ENCODE measurements at places on chromosomes 13 and 19.

DNA sequence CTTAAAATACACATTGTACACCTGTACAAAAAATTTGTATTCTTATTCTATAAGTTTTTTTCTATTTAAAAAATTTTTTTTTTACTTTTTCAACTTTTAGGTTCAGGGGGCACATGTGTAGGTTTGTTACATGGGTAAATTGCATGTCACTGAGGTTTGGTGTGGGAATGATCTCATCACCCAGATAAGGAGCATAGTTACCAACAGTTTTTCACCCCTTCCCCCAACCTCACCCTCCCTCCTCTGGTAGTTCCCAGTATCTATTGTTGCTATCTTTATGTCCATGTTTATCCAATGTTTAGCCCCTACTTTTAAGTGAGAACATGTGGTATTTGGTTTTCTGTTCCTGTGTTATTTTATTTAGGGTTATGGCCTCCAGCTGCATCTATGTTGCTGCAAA lies 89.9 kb downstream of the CDK8 start:
- DNase-seq: no peak

GRCh38 chr19:6279620-6279930 lies 200 bp downstream of the MLLT1 start:
- no peak for DNase-seq

GRCh38 chr13:90751026-90751425 lies 596.5 kb upstream of the MIR17HG start:
- DNase-seq: no peak

DNA sequence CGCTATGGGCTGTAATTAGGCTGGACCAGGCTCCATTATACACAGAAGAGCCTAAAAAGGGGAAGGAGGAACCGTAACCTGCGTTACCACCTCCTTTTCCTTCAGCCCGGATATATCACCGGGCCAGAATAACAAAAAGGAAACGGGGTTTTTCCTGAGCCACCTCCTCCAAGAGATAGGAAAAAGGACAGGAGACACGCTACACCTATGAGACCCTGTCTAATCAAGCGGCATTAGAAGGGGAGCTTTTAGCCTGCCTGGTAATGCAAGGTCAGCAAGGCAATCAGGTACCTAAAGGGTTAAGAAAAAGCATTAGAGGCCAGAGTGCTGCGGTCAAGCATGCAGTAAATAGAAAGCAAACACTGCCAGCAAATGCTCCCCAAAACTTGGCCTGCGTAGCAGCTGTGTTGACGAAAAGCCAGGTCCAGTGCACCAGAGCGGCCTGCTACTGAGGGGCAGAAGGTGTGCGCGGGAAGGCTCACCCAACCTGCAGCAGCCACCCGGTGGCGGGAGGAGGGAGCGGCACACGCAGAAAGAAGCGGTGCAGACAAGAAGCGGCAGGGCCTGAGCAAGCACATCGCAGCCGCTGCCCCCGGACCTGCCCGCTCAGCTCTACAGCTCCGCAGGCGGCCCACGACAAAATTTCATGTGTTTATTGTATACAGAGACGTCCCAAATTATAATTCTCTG lies 1466.1 kb downstream of the UQCRFS1 start:
- peak; percentile 30 for DNase-seq

DNA sequence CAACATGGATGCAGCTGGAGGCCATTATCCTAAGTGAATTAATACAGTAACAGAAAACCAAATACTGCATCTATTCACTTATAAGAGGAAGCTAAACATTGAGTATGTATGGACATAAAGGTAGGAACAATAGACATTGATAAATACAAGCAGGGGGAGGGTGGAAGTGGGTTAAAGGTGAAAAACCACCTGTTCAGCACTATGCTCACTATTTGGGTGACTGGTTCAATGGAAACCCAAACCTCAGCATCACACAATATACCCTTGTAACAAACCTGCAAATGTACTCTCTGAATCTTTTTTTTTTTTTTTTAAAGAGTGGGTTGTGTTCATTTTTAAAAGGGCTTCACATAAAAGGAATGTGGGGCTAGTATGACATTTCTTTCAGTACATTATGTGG lies 26.9 kb upstream of the CPB2 start:
- no peak for DNase-seq

- no peak for DNase-seq
Measured at GRCh38 chr13:98108341-98108740, 34.6 kb upstream of the FARP1 start.

DNA sequence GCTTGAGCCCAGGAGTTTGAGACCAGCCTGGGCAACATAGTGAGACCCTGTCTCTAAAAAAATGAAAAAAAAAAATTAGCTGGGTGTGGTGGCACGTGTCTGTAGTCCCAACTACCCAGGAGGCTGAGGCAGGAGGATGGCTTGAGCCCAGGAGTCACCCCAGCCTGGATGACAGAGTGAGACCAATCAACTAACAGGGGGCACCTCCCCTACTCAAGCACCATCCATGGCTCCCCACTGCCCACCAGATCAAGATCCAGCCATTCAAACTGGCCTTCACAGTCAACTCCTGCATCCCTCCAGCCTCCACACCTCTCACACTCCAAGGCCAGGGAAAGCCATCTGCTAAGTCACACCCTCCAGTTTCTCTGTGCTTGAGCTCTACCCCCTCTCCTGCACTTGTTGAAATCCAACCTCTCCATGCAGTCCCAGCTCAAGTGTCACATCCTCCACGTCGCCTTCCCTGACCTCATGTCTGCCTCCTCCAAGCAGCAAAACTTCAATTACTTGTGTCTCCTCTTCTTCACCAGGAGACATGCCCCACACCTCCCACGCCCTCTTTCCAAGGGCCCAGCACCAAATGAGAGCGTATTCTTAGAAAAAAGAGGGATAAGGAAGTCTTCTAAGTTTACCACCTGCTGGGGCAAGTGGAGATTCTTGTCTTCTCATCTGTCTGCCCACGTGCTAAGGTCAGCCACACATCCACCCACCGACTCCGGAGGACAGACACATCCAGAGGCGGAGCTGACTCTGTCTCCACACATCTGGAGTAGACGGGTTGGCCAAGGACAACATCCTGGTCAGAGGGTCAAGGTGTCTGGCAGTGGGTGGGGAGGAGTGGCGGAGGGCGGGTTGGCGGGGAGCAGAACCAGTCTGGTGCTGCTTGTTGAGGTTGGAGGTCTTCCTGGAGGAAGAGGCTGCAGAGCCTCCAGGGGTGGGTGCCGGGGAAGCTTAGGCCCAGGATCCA lies 974 bp upstream of the CYP4F22 start:
- no peak for DNase-seq

GRCh38 chr19:35742121-35742724 lies at the start of gene IGFLR1:
TSS of gene IGFLR1 (minus strand) at chr19:35742452. CDS start at chr19:35741180, 1,272 bp downstream.
- no peak for DNase-seq

- DNase-seq: peak; percentile 79
Measured at GRCh38 chr13:79679334-79679733, 198.4 kb downstream of the NDFIP2 start.

DNA sequence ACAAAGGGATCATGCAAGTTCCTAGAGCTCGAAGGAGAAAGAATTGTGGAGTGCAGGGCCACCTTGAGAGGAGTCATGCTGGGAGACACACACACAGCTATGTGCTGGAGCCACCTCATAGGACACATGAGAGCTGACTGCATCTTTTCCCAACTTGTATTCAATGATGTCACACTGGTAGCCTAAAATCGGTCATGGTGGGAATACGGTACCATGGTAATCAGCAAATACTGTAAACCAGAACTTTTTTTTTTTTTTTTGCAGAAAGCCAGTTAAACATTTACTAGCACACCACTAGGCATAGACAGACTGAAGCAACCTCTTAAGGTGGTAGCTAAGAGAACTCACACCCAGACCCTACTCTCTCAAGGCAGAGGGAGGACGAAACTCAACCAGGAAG lies 47.0 kb upstream of the INTS6 start:
- DNase-seq: no peak

GRCh38 chr13:60794751-60795150 lies 397.7 kb downstream of the TDRD3 start:
- no peak for DNase-seq

DNA sequence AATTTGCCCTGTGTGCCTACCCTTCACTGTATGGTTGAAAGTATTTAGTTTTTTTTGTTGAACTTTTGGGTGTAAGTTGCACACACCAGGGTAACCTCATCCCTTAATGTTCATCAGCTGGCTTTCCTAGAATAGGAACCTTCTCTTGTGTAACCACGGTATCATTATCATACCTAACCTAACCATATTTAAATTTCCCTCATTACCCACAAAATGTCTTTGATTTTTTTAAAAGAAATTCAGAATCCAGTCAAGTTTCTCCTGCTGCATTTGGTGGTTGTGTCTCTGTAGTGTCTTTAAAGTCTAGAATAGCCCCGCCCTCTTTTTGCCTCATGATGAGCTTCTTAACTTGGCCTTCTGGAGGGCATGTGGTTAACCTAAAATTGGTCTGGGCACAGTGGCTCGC lies 80.3 kb downstream of the RYR1 start:
- no peak for DNase-seq

DNA sequence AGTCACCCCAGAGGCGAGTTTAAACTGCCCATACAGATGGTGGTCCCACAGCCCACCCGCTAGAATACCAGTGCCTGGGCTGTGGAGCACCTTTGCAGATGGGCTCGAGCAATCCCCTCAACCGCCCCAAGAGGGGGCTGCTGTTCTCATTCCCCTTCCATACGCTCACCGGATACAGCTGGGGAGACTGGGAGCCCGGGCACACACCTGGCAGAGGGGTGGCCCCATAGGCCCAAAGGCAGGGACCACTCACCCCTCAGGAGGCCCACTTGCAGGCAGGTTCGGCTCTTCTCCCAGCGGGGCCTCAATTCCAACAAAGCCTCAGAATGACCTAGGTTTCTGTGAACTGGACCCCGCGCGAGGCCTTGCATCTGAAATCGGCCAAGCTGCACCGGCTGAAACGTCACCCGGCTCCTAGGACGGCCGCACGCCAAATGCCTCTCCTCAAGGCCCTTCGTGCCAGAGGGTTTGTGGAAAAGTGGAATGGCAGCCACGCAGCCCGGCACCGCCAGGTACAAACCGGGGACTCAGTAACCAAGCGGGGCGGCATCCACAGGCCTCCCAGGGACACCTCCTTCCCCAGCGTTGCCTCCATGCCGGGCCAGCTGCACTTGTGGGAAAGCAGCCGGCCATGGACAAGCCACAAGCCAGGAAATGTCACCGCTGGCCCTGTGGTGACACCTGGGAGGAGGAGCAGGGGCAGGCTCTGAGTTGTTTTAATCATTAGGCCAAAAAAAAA lies 18.7 kb downstream of the MLLT1 start:
- DNase-seq: peak; percentile 59

DNA sequence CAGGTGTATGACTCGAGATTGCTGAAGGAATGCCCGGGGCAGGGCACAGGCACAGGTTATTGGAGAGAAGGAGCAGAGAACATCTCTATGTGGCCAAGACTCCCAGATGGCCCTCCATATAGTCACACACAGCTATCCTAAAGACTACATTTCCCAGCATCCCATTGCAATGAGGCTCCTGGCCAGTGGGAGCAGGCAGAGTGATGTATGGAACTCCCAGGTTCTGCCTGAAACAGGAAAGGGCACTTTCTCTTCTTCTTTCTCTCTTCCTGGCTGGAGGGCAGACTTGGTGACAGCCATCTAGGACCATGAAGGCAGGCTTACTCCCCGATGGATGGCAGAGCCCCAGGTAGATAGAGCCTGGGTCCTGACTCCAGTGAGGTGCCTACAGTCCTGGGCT lies 13.5 kb downstream of the PPP1R13L start:
- DNase-seq: no peak

DNA sequence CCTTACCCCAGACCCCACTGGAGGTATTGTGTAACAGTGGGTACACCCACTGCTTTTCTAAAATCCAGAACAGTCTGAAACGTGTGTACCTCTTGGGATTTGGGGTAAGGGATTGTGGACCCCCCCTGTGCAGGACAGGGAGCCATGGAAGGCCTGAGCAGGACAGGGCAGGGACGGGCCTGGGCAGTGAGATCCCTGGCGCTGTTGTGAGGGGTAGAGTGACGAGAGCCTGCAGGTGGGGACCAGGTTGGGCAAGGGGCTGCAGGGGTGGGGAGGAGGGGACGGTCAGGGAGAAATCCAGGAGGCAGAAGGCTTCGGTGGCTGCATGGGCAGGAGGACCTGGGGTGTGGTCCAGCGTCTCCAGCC lies 28.6 kb downstream of the CNFN start:
- no peak for DNase-seq

DNA sequence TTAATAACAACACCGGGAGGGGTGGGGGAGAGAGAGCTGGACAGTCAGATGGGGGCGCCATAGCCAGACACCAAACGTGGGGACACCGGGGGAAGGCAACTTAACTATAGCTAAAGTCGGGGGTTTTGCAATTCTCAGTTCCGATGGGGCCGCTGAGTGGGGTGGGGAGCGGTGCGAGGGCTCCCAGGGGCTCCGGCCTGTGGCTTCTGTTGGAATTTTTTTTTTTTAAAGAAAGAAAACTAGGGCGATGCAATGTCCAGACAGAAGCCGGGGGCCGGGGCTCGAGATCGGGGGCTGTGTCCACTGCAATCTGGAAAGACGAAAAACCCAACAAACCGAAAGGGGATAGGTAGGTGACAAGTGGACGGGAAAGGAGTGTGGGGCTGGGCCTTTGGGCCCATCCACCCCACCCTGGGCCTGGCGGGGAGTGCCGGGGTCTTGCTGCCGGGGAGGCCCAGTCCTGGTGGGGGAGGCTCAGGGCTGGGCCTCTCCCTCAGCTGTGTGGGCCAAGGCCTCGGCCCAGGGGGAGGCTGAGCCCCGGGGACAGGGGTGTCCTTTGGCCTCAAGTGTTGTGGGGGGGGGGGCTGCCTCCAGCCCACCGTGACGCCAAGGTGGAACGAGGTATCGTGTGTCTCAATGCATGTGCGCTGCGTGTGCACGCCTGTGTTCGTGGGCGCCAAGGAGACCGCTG lies 17.3 kb downstream of the PRKCSH start:
- no peak for DNase-seq

GRCh38 chr19:17243830-17244617 lies 1.7 kb downstream of the NR2F6 start:
- DNase-seq: peak; percentile 70

- no peak for DNase-seq
Measured at GRCh38 chr13:42038661-42039456, 9.6 kb upstream of the DGKH start.

DNA sequence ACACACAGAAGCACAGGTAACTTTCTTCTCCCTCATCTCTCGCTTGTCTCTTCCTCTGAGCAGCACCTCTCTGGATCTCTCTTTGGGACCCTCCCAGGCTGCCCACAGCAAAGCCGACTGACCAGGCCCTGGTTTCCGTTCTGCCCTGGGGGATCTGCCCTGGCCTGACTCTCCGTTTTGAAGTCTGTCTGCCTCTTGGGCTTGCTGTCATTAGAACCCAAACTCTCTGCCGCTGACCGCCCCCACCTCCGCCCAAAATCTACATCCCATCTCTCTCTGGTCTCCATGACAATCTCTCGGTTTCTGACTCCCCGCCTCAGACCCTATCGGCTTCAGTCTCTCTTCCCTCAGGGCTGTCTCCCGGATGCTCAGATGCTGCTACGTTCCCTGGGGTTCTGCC lies 6.9 kb downstream of the KCNC3 start:
- DNase-seq: no peak

- DNase-seq: no peak
Measured at GRCh38 chr13:86825410-86825809, 845.8 kb upstream of the SLITRK5 start.

All from nephron progenitor cell (in vitro differentiated cells).